Activated gamma-delta T cell treated with Interleukin-2 at 50 U/mL for 16 hours (primary cell): ENCODE measurements at places on chromosomes 6 and 20.

DNA sequence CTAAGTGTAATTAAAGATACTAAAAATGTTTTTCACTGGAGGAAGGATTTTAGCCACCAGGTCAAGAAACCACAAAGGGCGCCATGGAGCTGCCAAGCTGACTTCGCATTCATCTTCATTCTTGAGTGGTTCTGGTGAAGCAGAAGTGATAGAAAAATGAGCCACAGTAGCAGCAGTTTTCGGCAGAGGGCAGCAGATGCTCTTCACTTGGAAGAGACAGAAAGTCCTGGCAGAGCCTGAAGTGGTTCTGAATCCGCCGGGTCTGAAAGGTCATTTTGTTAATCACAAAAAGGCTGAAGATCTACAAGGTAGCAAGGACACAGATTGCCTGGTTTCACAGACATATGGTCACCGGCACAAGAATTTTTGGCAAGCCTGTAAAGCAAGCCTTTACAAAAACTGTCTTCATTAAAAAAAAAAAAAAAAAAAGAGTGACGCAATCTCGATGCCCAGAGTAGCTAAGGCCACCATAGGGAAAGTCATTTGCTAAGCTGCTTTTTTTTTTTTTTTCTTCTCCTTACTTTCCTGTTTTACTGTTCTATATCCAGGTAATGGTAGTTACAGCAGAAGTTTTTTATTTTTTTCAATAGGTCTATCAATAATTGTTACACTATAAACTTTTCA is 345.1 kb upstream of the AGPAT4 start:
- DNase-seq: no peak

GRCh38 chr20:25252686-25253421 is 5.0 kb downstream of the PYGB start:
- DNase-seq: no peak

GRCh38 chr20:51128198-51128597 is 105.3 kb upstream of the KCNG1 start:
- DNase-seq: no peak

DNA sequence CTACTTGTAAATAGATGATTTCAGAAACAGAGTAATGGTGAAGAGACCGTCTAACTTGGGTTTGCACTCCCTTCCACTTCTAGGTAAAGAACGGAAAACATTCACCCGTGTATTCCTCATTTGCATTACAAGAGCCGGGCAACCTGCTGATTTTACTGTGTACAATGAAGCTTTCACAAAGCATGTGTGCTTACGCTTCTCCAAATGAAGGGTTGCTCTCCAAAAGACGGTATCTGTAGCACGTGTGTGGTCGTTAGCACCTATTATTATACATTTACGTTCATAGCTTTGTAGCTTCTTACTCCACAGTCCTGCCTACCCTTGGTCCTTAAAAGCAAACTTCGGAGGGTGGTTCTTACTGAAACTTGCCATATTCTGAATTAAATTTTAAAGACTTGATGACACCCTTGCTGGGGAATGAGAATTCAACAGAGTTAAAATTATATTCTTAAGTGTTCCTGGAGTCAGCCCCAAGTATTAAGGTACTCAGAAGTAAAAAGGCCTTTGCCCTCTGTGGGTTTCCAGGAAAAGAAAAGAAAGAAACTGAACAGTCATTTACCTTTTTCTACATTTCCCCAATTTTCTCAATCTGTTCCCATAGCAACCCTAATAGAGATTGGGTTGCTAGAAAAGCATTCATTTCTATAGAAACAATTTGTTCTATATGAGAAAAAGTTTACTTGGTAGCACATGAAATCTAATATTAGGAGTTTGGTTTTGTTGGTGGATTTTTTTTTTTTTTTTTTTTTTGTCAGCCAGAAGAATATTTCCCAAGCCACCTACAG is 61.9 kb upstream of the KCNG1 start:
- no peak for DNase-seq

DNA sequence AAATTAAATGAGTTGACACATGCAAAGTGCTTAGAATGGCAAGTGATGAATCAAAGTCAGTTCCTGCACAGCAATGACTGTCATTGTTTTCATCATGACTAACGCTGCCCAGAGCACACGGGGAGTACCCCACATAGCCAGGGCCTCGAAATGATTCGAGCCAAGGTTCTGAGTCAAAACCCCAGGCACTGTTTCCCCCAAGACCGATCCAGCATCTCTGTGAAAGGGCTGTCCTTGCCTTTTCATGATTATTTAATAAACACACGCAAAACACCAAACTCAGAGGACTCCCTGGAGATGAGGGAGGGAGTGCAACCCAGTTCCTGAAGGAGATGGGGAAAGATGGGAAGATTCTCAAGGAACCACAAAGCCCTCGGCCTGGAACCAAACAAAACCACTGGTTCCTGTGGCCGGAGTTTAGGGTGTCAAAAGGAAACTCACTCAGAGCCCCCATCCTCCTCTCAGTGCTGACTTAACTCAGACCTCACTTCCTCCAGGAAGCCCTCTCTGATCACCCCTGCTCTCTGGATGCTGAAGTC is 3.8 kb downstream of the PREX1 start:
- DNase-seq: peak; percentile 51

- no peak for DNase-seq
Measured at GRCh38 chr6:154206141-154206540, 150.5 kb downstream of the IPCEF1 start.

DNA sequence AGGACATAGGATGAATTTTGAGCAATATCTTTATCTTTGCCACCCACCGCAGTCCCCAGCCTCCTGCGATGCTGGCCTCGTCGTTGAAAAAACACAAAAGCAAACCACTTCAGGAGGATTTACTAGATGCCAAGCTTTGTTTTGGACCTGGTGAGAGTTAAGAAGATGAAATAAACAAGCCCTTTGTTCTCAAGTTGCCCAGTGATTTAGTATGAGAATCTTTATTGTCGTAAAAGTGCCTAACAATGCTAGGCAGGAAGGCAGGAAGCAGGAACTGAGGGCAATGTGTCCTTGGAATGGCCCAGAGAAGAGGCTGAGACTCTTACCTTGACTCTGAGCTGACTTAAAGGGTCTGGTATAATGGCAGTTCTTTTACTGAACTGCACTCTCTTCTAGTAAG is 116.0 kb downstream of the TRMT11 start:
- no peak for DNase-seq

DNA sequence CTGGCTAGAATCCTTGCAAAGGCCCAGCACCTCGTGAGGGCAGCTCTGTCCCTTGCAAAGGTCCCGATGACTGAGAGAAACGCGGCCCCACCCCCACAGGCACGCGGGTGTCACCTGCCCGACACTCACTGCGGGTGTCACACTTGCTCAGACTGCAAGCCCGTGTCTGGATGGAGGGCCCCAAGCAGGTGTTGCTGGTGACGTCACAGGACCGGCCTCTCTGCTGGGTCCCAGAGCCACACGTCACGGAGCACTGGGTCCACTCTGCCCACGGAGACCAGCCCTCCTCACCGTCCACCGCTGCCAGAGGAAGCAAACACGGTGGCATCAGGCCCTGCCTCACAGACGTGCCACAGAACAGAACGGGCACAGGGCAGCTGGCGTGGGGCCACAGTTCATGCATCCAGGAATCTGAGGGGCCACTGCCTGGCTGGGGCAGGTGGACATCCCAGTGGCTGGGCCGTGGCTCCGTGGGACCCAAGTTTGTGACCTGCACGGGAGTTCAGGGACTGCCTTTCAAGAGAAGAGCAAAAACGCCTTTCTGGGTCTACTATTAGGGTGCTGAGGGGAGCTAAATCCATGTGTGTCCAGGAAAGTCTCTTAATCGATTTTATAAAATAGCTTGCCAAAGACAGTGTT is 16.0 kb downstream of the THBS2 start:
- DNase-seq: no peak

DNA sequence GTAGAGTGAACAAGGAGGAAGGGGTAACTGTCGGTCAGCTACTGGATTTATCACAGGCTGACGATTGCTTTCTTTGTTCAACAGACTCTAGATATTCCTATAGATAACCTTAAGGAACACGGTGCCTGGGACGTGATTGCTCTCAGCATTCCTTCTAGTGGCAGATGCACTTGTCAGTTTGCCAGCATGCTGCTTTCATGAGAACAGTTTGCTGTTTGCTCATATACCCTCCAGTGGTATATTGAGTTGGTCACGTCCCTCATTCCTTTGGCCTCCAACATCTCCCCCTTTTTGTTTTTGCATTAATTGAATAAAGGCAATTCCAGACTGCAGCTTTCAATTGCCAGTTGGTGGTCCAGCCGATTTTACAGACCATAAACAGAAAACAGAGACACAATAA is 76.8 kb upstream of the BTN3A2 start:
- no peak for DNase-seq

- no peak for DNase-seq
Measured at GRCh38 chr20:45578231-45578630, 853 bp downstream of the WFDC8 start.

GRCh38 chr6:7802662-7803061 is 76.8 kb downstream of the BMP6 start:
- no peak for DNase-seq

- no peak for DNase-seq
Measured at GRCh38 chr20:49901588-49901987, 13.7 kb downstream of the SPATA2 start.

GRCh38 chr20:34437330-34437986 is 74.4 kb downstream of the ITCH start:
- no peak for DNase-seq

DNA sequence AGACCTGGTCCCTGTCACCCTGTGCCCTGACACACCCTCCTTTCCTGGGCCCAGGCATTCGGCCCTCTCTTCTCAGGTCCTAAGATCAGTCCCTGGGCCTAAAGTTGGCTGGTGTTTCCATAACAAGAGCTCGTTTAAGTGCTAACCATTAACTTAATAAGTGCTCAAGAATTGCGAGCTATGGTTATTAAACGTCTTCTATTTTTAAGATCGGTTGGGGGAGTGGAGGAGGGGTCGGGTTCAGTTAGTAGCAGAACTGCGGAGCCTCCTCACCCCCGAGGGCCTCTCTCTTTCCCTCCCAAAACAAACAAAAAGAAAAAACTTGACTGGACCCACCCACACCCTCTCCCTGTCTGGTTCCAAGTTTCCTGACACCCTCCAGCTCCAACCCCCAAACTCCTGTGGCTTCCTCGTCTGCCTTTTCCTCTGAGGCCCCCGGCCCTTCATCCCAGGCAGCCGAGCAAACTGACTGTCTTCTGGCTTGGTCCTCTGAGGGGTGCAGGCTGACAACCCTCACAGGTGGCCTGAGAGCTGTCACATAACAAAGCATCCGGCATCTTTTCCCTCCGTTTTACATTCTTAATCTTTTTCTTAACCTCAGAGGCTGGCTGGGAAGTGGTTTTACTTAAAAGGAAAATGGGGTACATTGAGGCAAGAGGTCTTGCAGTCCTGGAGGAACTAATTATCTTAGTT is 2.0 kb downstream of the STK35 start:
- no peak for DNase-seq
